ENCODE measurements at places on chromosomes 16 and 17.

- no peak for DNase-seq
Measured at GRCh38 chr16:68642047-68642435, 3.1 kb upstream of the CDH3 start.

- DNase-seq, result no peak
Measured at GRCh38 chr17:1043601-1044251, 46.8 kb downstream of the TIMM22 start.

DNA sequence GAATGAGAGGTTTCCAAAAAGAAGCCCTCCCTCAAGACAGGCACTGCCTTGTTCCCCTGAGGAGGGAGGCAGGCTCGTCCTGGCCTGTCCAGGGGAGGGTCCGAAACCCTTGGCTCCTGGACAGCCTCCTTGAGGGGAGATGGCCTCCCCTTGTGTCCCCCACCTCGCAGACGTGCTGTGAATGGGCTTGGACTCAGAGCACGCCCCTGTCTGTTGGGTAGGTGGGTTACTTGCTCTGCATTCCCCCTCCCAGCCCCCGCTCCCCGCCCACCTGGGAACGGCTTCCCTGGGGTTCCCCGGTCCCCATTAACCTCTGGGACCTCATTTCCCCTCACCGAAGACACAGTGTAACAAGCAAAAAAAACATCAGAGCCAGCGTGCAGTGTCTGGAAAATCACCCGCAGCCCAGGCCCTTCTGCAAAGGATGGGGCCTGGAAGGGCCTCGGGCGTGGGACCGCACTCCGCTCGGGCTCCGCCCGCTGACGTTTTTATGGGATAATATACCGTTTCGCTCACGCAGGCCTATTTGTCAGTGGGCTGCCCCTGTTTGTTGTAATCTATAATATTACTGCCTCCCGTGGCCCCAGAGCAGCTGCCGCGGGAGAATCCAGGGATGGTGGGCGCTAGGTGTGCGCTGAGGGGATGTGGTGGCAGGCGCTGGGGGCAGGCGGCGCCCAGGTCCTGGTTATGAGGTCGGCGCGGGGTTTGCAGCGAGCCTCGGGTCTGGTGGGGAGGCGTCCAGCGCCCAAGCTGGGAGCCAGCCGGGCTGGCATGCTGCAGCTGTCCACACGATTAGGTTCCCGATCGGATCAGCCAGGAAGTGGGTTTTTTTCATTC lies 11.1 kb downstream of the BAHCC1 start:
- DNase-seq, result no peak

- DNase-seq, result no peak
Measured at GRCh38 chr16:50878966-50879615, 137.2 kb downstream of the CYLD start.

- no peak for DNase-seq
Measured at GRCh38 chr16:88732172-88732960, 26.1 kb downstream of the CTU2 start.

DNA sequence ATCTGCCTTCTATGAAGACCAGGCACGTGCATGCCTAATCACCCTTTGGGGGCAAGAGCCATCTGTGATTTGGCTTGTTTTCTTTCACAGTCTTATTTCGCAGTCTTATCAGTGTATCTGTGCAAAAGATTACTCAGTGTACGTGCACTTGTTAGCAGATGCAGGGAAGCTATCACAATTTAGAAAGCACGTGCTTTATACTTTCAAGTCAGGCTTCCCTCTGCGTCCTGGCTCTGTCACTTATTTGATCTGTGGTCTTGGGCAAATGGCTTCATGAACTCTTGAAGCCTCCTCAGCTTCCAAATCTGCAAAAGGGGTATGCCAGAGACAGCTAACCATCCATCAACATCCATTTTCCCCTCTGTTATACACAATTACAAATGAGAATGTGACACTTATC lies 246.4 kb downstream of the XYLT1 start:
- DNase-seq, result no peak

GRCh38 chr16:87575027-87575804 lies 27.1 kb upstream of the JPH3 start:
- no peak for DNase-seq

GRCh38 chr17:35765086-35765710 lies 4.5 kb downstream of the C17orf50 start:
- no peak for DNase-seq

DNA sequence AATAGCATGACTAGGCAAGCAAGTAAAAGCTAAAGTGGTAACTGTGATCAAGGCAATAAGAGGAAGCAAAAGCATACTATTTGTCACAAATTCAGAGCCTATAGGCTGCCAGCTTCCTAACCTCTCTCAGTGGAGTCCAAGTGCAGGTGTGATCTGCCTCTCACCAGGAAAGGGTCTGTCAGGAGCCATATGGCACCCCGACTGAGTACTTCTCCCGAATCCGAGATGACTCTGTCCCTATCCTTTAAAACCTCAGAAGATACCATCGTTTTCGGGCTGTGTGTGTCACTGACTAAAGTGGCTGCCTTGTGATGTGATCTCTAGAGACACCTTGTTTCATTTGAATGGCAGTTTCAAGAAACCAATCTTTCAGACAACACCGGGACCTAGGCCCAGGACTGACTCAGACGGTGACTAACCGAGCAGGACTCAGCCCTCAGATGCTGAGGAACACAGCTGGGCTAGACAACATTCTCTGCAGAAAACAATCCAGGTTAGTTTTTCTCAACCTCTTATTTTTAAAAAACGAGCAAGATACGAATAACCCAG lies 63.6 kb downstream of the SMG6 start:
- peak; percentile 58 for DNase-seq

DNA sequence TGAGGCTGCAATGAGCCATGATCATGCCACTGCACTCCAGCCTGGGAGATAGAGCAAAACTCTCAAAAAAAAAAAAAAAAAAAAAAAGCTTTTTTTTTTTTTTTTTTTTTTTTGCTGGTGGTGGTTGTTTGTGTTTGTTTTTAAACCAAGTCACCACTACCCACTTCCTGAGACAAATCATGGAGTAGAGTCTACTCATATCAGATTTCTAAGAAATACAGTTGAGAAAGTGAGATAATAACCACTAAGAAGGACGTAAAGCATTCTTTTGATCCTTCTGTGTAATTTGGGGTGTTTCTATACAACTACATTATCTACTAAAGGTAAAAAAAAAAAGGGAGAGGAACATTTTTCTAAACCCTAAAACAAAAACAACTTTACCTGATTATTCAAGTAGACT lies 38.0 kb downstream of the AXIN2 start:
- no peak for DNase-seq

DNA sequence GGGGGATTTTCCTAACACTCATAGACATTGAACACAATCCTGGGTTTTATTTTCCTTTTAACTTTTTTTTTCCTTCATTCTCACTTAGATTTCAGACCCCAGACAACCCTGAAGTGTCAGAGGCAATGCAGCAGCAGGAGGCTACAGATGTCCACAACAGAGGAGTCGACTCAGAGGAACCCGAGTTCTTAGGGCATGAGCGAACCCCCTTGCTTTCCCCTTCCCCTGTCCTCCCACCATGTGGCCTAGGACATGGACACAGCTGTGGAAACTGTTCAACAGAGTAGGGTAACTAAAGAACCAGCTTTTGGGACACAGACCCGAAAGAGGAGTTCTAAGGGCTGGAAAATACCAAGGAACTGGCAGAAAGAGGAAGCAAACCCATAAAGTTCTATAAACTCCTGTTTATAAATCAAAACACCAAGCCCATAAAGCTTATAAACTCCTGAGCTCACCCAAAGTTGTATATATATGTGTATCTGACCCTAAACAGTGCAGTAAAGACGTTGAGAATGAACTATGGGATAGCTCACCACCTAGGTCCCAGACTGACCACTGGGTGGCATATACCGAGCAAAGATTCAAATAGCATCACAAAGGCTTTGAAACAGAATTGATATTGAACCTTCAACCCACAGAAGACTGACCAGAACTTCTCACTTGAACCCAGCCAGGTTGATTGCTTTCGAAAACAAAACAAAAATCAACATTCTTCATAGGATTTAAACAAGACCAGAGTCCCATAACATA lies 33.9 kb downstream of the CMTM4 start:
- no peak for DNase-seq

DNA sequence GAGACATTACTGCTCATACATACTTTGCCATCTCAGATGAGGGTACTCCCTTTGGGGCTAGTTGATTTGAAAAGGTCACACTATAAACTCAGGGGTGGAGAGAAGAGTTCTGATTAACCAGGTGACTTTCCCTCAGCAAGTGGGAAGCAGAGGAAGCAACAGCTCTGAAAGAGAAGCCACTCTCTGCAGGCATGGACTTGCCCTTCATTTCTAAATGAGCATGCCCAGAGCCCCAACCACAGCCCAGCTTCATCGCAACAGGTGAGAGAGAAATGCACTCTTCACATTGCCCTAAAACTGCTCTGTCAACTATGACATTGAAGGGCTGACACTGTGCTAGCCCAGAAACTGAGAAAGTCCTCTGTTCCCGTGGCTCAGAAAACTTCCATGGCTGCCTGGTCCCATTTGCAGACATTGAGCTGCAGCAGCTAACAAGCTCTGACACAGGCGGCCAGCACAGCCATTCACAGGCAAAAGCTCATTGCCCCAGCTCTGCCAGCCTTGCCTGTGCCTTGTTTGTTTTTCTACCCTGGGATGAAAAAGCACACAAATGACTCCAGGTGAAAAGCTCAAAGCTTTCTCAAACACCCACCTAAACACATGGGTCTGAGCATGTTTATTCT lies 419.8 kb upstream of the DYNLRB2 start:
- DNase-seq, result no peak

GRCh38 chr16:68486502-68487202 lies 38.3 kb upstream of the SMPD3 start:
- DNase-seq, result no peak

DNA sequence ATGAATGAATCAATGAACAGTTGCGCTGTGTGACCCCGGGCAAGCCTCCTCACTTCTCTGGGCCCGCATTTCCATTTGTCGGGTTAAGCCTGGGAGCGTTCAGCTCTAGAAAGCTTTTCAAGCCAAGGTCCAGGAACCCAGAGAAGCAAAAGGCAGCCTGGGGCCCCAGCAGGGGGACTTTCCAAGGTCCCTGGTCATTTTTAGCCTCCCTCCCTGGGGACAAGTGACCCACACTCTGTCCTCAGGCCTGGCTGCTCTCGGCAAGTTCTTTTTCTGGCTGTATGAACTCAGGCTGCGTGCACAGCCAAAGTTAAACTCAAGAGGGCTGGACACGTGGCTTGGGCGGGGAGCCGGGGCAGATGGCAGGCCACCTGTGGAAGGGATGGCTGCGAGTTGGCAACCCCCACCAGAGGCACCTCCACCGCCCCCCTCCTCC lies 41.4 kb upstream of the CIBAR2 start:
- no peak for DNase-seq

DNA sequence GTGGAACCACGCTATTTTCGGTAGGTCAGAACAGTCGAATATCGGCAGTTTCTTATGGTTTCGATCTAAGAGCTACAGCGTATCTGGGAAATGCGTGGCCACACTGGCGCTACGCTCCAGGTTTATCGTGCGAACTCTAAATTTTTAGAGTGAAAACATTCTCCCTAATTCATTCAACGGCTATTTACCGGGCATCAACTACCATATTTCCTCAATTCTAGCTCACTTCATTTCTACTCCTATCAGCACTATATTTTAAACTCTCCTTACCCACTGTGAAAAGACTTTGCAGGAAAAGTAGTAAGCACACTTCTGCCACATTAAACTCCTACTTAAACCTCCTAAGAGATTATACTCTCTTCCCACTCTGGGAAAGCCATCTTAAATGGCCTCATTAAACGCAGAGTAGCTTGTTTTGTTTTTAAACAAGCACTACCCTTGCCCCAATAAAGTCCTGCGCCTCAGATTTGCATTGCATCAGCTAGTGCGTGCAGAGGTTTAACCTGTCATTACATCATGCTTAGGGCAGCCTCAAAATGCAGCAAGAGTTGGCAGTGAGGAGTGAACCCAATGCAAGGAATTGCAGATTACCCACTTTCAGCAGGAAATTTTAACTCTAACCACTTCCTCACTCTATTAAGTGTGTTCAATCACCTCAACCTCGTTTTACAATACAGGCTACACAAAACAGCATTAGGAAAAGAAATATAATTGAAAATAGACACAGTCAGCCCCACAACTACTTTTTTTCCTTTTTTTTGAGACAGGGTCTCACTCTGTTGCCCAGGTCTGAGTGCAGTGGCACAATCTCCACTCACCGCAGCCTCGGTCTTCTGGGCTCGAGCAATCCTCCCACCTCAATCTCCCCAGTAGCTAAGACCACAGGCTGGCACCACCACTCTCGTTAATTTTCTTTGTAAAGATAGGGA lies 18.8 kb downstream of the SIAH1 start:
- DNase-seq, result no peak

DNA sequence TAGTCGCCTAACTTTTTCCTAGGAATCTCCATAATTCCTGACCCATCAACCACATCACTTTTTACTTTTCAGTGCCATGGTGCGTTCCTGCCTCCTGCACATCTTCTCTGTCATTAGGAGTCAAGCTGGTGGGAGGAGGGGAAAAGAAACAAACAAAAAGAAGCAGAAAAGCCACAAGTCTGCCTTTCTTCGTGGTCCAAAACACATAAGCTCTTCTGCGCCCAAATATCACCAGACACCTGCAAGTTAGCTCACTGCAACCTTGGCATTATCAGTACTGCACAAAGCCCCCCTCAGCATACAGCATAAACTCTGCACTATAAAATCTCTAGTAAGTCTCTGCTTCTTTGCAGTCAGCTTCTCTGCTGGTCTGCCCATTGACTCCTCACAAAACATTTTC lies 295.3 kb downstream of the HS3ST3B1 start:
- no peak for DNase-seq

- DNase-seq, result peak; percentile 54
Measured at GRCh38 chr16:87062569-87063442, 254.4 kb downstream of the C16orf95 start.

- no peak for DNase-seq
Measured at GRCh38 chr16:67181346-67181745, 2.4 kb downstream of the MATCAP1 start.

DNA sequence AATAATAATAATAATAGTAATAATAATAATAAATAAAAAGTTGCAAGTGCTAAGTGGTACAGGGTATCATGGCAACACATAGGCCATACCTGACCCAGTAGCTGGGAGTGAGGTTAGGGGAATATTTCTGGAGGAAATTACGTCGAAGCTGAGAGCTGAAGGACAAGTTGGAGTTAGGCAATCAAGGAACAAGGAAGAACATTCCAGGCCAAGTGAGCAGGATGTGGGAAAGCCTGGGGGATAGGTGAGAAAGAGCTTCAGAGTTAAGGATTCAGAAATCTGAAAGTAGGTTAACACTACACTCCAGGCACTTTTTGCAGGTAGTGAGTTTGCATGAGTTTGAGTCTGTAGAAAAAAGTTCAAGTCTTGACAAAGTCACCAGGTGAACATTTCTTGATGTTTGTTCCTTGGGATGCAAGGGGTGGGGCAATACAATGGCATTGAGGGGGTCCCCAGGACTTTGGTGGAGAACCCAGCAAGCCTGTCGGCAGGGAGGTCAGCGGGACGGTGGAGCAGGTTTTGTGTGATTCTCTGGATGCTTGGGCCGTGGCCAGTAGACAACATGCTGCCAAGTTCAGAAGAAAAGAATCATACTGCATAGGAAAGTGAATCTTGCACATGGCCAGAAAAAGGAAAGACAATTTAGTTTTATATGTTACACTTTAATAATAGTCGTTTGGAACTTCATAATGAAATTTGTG lies 27.7 kb upstream of the MPHOSPH6 start:
- DNase-seq, result no peak

Measured in stimulated activated CD4-positive, alpha-beta T cell treated with anti-CD3 and anti-CD28 coated beads, TNF-alpha, amount 100 ng/mL, for 48 hours (primary cell).